GM18507 (cell line): ENCODE measurements at places on chromosomes 6 and 20.

DNA sequence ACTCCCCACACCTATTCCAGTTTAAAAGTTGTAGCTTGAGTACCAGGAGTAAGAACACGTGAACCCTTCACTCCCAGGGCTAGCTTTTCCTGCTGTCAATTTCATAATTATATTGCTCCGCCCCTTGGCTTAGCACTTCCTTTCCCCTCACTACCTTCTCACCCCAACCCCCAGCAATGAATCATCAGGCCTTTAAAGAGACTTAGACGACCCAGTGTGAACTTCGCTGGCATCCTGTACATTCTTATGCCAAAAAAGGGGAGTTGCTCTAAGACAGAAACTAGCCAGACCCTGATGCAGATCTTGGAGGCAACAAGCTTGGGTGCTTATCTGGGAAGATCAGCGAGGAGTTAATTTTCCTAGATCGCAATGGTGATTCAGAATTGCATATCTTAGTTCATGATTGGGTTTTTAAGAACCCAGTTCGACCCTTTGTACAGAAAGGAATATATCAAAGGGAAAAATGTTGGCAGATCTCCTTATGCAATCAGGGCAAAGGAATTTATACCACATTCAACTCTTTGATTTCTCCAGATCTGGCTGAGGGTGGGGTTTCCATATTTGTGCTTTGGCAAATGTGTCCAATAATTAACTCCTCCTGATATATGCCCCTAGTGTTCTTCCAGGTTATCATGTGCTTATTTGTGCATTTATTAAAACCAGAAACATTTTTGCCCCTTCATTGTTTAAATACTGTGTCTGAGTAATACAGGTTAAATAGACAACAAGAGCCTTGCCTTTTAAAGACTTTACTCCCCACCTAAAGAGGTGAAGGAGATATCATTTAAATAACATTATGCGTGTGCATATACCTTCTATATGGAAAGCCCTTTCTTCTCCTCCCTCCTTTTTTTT, 8.1 kb upstream of the ATXN1 start:
- no peak for DNase-seq

DNA sequence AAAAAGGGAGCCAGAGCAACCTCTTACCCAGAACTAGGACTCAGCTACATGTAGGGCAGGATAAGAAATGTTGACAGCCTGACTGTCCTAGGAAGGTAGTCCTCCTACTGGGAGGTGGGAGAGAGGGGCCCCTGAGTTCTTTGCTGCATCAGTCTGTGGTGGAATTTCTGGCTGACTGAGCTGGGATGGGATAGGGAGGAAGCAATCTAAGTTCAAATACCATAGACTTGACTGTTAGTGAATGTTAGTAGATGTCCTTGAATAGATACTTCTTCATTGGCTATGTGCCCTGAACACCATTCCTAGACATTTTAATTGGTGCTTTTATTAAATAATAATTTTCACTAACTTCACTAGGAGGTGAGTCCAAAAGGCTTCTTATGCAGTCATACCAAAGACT, 1343.6 kb upstream of the CITED2 start:
- DNase-seq, result no peak

DNA sequence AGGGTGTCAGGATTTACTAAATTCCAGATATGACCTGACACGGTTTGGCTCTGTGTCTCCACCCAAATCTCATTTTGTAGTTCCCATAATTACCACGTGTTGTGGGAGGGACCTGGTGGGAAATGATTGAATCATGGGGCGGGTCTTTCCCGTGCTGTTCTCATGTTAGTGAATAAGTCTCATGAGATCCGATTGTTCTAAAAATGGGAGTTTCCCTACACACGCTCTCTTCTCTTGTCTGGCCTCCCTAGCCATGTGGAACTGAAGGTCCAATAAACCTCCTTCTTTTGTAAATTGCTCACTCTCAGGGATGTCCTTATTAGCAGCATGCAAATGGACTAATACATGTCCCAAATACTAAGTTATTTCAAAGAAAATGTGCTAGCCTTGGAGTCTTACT, 121.1 kb downstream of the CENPW start:
- DNase-seq, result no peak

- no peak for DNase-seq
These were observed 4.0 kb downstream of the HUS1B start for GRCh38 chr6:652865-653264.

DNA sequence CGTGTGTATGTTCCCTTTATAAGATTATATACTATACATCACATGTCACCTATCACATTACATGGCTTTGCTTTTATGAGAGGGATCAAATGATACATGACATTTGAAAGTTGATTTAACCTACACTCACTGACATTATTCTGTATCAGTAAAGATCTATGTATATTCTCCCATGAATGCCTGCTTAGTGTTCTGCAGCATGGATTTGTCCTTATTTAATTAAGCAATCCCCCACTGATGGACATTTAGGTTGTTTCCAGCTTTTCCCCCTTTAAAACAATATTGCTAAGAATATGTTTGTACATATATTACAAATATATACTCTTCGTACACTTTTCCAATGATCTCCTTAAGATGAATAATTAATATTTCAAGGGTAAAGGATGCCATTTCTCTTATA, 297.4 kb downstream of the TFAP2C start:
- DNase-seq, result no peak

DNA sequence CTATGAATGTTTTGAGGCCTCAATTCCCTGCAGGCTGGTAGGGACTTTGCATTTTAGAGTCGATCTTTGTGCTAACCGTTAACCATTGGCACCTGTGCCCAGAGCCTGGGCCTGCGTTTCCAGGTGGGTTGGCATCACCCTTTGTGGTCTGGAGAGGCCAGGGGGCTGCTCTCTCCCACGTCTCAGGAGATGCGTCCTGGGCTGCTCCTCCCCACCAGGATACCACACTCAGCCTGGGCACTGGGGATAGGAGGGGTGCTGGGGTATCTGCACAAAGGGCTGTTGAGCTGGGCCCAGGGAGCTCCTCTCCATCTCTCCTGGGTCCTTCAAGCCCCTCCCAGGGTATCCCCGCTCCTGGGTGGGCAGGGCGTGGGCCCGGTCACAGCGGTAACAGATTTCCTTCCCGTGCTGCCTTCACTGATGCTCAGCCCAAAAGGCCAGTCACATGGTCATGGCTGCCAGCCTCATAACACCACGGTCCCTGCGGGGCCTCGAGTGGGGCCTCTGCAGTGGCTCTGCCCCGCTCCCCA, 266.2 kb downstream of the TAF4 start:
- no peak for DNase-seq

GRCh38 chr20:376750-377149, 3.8 kb upstream of the TRIB3 start:
- no peak for DNase-seq

DNA sequence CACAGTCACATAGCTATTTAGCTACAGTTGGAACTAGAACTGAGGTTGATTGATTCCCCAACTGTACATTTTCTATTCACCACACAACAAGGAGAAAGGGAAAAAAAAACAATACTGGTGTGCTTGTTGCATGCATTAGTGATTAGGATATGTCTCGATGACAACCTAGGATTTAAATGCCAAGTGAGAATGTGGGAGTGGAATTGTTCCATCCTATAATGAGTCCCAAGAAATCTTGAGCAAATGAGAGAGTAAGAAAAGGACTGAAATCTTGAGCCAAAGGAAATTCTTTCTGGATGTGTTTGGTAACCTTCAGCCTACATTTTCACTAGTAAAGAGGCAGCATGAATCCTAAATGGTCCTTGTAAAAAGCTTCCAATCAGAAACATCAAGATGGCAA, 232.7 kb downstream of the HIVEP2 start:
- DNase-seq, result no peak
